ENCODE measurements at places on chromosomes 11 and 22. TPM values are rescaled to one million over a fixed set of nuclear protein-coding genes. Genes with fewer than 3 reads are reported as not detected.

HEPN1 gene
- total RNA-seq: not detected

DNA sequence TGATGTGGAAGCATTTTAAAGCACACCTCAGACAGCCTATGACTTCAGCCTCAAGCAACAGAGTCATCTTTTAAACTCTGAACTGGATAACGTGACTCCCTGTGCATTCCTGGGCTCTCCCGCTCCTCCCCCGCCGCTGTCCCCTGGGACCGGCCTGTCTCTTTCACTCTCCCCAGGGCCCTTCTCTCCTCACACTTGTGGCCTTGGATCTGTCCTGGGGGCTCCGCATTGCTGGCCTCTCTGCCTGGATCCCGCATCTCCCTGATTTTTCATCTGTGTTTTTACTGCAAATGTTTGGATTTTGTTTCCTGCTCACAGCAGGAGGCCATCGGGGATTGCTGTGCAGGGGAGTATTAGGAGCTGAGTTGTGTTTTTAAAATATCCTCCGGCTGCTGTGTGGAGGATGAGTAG is 15.4 kb downstream of the C11orf24 start:
- no peaks in the 10 kb centered on the region for H3K4me1 ChIP-seq
- H3K36me3 ChIP-seq: no peaks in the 10 kb centered on the region
- H3K27ac ChIP-seq: no peak overlapping the region
- no peaks in the 10 kb centered on the region for H3K27me3 ChIP-seq
- no peak for DNase-seq
- no peak overlapping the region for H3K4me3 ChIP-seq

DNA sequence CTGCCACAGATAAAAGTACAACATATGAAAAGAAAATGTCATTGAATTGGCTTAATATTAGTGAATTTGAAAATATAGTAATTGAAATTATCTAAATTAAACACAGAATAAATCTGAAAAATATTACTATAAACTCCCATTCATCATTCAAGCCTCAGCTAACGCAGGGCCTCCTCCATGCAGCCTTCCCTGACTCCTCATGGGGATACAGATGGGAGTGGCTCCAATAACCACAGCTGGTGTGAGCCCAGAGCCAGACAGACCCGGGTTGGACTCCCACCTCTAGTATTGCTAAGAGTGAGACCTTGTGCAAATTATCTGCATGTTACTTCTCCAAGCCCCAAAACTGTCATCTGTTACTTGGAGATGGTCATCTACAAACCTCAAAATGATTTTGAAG is 44.9 kb downstream of the CSF2RB start:
- no peak overlapping the region for H3K27ac ChIP-seq
- no peaks in the 10 kb centered on the region for H3K36me3 ChIP-seq
- H3K4me1 ChIP-seq: no peaks in the 10 kb centered on the region
- no peak for DNase-seq
- no peak overlapping the region for H3K4me3 ChIP-seq

DNA sequence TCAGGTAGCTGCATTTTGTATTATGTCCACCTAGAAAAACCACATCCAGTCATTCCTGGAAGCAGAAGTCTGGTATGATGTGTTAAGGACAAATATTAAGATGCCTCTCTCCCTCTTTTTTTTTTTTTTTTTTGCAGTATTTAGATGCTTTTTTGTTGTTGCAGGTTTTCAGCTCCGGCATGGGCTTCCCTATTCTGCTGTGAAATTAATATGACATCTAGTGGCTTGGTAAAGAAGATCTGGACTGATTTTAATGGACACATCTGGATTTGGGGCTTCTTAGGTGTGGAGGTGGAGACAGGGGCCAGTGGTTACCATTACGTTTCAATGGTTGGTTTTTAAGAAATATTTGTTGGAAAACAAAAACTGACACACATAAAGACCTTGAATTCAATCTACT is 47.5 kb upstream of the RASSF10 start:
- H3K27me3 ChIP-seq: no peaks in the 10 kb centered on the region
- no peak overlapping the region for H3K4me3 ChIP-seq
- H3K27ac ChIP-seq: no peak overlapping the region
- H3K4me1 ChIP-seq: no peaks in the 10 kb centered on the region

DNA sequence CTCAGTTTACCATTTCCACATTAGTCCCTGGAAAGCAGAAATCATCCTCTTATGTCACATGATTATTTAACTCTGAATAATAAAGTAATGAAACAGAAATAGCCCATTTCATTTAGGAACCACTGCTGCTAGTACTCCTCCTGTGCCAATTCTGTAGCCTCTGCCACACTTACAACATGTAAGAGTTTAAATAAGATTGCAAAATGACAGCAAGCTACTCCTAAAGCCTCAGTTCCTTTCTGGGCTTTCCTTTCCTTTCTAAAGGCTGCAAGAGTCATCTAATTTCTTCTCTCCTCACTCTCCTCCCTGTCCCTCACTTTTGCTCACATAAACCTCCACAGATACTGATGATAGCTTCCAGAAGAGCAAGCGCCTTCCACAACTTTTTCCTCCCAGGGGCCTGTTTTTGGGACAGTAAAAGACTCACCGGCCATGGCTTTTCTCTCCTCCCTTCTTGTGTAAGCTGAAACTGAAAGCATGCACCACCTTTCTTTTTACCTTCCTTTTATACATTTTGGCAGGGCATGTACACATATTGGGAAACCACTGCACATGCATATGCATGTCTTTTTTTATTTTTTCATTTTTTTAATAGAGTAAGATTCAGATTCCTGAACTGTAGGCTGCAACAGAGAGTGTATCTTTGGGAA is 38.5 kb downstream of the CARD18 start:
- H3K4me3 ChIP-seq: no peak overlapping the region
- no peak overlapping the region for H3K27ac ChIP-seq
- DNase-seq: no peak
- peaks cover 7% of the 10 kb centered on the region for H3K4me1 ChIP-seq
- no peaks in the 10 kb centered on the region for H3K36me3 ChIP-seq
- no peaks in the 10 kb centered on the region for H3K27me3 ChIP-seq

GRCh38 chr22:30830907-30831306 is 136.2 kb downstream of the OSBP2 start:
- peak overlapping the region; percentile 98 for H3K27ac ChIP-seq
- H3K4me1 ChIP-seq: peaks cover 44% of the 10 kb centered on the region
- no peaks in the 10 kb centered on the region for H3K27me3 ChIP-seq

GRCh38 chr22:32979606-32980005 is 78.6 kb downstream of the SYN3 start:
- no peaks in the 10 kb centered on the region for H3K4me1 ChIP-seq
- H3K4me3 ChIP-seq: no peak overlapping the region
- H3K36me3 ChIP-seq: no peaks in the 10 kb centered on the region

- H3K36me3 ChIP-seq: no peaks in the 10 kb centered on the region
- H3K4me1 ChIP-seq: no peaks in the 10 kb centered on the region
- H3K27me3 ChIP-seq: peaks cover 86% of the 10 kb centered on the region
- no peak overlapping the region for H3K27ac ChIP-seq
- H3K4me3 ChIP-seq: no peak overlapping the region
These were observed 69.7 kb upstream of the GRK3 start for GRCh38 chr22:25494774-25495173.

GRCh38 chr11:6480299-6480914 is 724 bp downstream of the ARFIP2 start:
- 0 out of 2 replicates have a peak, but pooled peaks cover 13% of the 10 kb centered on the region for H3K4me1 ChIP-seq
- H3K27ac ChIP-seq: peak overlapping the region; percentile 72
- DNase-seq: no peak
- no peaks in the 10 kb centered on the region for H3K27me3 ChIP-seq
- peak overlapping the region; percentile 82 for H3K4me3 ChIP-seq
- H3K36me3 ChIP-seq: peaks cover 11% of the 10 kb centered on the region

GRCh38 chr22:20211997-20212753 is 55.9 kb downstream of the RTN4R start:
- no peak overlapping the region for H3K27ac ChIP-seq
- H3K4me1 ChIP-seq: no peaks in the 10 kb centered on the region
- no peak for DNase-seq
- no peaks in the 10 kb centered on the region for H3K27me3 ChIP-seq
- no peaks in the 10 kb centered on the region for H3K36me3 ChIP-seq
- no peak overlapping the region for H3K4me3 ChIP-seq

DNA sequence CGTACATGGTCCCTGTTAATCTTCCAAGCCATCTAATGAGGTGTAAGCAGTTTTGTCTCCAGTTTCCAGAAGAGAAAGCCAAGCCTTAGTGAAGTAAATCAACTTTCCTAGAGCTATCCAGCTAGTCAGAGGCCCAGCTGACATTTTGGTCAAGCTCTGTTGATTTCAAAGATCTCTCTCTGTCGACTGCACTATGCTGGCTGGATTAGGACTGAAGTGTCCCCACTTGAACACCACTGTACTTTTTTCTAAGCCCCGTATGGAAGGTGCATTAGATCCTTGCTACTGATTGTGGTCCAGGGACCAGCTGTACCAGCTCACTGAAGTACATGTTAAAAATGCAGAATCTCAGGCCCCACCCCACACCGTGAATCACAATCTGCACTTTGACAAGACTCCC is 176.5 kb upstream of the NAV2 start:
- peak; percentile 21 for DNase-seq
- no peaks in the 10 kb centered on the region for H3K36me3 ChIP-seq

GRCh38 chr11:131033151-131033651 is 116.9 kb upstream of the SNX19 start:
- H3K4me1 ChIP-seq: peaks cover 25% of the 10 kb centered on the region
- no peak overlapping the region for H3K4me3 ChIP-seq
- DNase-seq: peak; percentile 89
- peak overlapping the region; percentile 90 for H3K27ac ChIP-seq
- H3K27me3 ChIP-seq: no peaks in the 10 kb centered on the region

SAA1 gene
- total RNA-seq: 1.9 TPM

GRCh38 chr11:128021349-128022006 is 565.9 kb downstream of the ETS1 start:
- no peak overlapping the region for H3K4me3 ChIP-seq
- no peaks in the 10 kb centered on the region for H3K36me3 ChIP-seq

GRCh38 chr22:35140879-35141745 is 75.2 kb downstream of the ISX start:
- H3K4me1 ChIP-seq: no peaks in the 10 kb centered on the region
- DNase-seq: peak; percentile 46
- no peaks in the 10 kb centered on the region for H3K36me3 ChIP-seq
- H3K27me3 ChIP-seq: peaks cover 30% of the 10 kb centered on the region

- H3K4me3 ChIP-seq: no peak overlapping the region
- peaks cover 24% of the 10 kb centered on the region for H3K27me3 ChIP-seq
- H3K36me3 ChIP-seq: no peaks in the 10 kb centered on the region
- H3K27ac ChIP-seq: no peak overlapping the region
- DNase-seq: no peak
These were observed 12.8 kb upstream of the SORL1 start for GRCh38 chr11:121439337-121439736.

DNA sequence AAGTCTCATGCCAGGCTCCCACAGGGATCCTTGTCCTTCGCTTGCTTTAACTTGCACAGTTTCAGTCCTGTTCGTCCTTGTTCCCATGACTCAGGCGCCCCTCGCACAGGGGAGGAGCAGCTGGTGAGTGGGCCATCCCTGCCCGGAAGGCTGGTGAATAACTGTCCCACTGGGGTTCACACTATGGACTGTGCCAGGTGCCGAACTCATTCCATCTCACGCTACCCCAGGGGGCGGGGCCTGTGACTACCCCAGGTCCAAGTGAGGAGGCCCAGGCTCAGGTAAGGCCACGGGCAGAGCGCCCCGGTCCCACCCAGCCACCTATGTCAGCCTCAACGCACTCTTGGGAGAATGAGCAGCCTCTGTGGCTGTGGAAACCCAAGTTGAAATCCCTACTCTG is 7.2 kb upstream of the CARD10 start:
- peaks cover 45% of the 10 kb centered on the region for H3K4me1 ChIP-seq
- H3K4me3 ChIP-seq: no peak overlapping the region
- H3K36me3 ChIP-seq: no peaks in the 10 kb centered on the region

GTSE1 gene
- 64.6 TPM for total RNA-seq

DNA sequence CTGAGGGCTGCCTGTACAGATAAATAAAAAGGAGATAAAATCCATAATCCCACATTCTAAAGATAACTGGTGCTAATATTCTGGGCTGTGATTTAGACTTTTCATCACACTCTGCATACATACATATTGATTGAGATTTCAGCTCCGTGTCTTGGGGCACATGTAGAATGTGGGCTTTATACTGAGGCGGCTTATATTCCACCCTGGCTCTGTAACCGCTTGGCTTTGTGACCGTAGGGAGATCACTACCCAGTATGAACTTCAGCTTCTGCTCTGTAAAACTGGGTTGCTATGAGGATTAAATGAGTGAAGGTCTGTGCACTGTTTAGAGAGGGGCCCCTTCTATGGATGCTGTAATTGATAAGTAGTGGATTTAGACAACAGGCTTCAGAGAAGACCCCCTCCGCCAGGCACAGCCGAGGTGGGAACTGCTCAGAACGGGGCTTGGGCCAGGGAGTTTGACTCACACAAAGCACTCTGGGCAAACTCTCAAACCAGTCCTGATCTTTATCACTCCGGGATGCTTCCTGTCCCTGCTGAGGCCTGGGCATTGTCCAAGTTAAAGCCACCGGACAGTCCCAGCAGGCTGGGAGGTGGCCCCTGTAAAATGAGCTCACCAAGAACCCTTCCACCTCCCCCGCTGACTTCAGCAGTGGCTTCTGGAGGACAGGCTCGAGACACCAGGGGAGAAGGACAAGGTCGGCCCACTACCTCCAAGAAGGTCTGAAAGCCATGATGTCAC is 17.2 kb downstream of the KIAA1671 start:
- H3K36me3 ChIP-seq: no peaks in the 10 kb centered on the region
- peak; percentile 88 for DNase-seq
- H3K27ac ChIP-seq: peak overlapping the region; percentile 78
- no peak overlapping the region for H3K4me3 ChIP-seq
- H3K27me3 ChIP-seq: no peaks in the 10 kb centered on the region
- peaks cover 60% of the 10 kb centered on the region for H3K4me1 ChIP-seq

DNA sequence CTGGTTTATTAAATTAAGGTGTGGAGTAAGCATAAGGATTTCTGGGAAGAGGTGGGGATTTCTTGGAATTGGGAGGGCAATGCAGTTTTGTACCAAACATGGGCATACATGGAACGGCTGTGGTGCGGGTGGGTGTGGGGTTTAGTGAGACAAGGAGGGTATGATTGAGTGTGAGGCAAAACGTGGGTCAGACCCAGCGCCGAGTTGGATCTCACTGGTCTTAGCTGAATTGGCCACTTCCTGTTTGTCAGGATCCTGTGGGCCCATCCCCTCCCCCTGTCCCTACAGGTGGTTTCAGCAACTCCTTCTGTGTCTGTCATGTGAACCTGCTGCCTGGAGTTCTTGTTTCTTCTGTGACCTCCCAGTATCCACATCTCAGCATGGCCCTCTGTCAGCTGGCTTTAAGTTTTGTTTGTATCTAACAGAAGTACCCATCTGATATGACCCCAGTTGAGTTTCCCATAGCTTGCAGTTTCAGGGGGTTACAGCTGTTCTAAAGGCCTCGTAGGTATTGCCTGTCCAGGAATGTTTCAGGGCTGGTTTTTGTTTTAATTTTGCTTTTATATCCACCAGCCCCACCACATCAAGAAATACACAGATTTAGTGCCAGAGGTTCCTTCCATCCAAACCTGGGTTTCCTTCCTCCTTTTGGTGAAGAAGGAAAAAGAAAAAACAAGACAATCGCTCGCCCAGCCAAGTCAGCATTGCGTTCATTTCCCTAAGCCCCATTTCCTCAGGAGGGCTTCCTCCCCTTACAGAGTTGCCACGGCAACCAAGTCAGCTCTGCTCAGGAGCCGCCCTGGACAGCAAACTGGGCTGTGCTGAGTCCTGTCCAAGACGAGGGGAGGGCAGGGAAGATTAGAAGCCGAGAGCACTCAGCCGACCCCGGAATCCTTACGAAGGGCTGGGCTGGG is 6.0 kb downstream of the APOL1 start:
- no peak overlapping the region for H3K27ac ChIP-seq
- no peaks in the 10 kb centered on the region for H3K36me3 ChIP-seq
- no peaks in the 10 kb centered on the region for H3K27me3 ChIP-seq

UBQLNL gene
- total RNA-seq: not detected
